Colonic mucosa (tissue), 4 donors: ENCODE measurements at places on chromosomes 3 and 15. TPM values are rescaled to one million over a fixed set of nuclear protein-coding genes. Genes with fewer than 3 reads are reported as not detected.

GRCh38 chr15:90101130-90101968, 919 bp downstream of the IDH2 start:
- DNase-seq, result peak; percentile 58

- no peak for DNase-seq
Observed at GRCh38 chr3:53181024-53181371, 20.0 kb downstream of the PRKCD start.

DNA sequence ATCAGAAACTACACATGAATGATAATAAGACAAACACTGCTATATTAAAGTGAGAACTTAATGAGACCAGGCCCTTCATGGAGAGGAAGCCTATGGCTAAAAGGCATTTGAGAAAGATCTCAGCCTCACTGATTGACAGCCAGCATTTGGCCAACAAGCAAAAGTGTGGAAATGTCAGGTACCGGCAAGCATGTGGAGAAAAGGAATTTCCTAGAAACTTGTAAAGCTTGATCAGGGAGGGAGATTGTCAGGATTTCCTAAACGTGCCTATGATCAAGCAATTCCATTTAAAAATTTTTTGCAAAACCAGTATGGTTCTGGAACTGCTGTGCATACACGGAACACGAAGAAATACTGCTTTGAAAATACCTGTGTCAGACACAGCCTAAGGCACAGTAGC, 220.3 kb upstream of the ATP10A start:
- DNase-seq, result no peak

DNA sequence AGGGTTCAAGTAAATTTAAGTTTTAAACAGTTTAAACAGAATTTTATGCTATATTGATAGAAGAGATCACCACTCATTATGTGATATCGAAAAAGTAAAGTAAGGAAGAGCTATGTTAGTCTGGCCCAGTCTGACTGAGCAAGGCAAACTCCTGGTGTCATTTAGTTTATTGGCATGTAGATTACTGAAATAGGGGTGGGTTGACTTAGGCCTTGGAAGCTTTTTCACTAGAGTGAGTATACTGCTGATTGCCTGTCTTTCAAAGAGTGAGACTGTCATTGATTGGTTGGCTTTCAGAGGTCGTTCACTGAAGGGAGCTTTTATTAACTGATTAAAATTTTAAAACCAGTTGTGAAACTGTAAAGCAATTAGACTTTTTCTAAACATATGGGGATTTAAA, 294.5 kb downstream of the NAALADL2 start:
- no peak for DNase-seq

- no peak for DNase-seq
Observed at GRCh38 chr15:69838994-69839393, 258.7 kb downstream of the TLE3 start.

The GRIP2 gene
- total RNA-seq, result 0.53 TPM

The CHRM5 gene
- not detected for total RNA-seq

The PDCD6IP gene
- total RNA-seq, result 492 TPM

The NME9 gene
- not detected for total RNA-seq

The HES1 gene
- total RNA-seq, result 102 TPM

The B3GALNT1 gene
- 0.94 TPM for total RNA-seq

The DENND6A gene
- 15.7 TPM for total RNA-seq
